Left cardiac atrium (tissue), 4 donors: ENCODE measurements at places on chromosomes 5 and 9. TPM values are rescaled to one million over a fixed set of nuclear protein-coding genes. Genes with fewer than 3 reads are reported as not detected.

DNA sequence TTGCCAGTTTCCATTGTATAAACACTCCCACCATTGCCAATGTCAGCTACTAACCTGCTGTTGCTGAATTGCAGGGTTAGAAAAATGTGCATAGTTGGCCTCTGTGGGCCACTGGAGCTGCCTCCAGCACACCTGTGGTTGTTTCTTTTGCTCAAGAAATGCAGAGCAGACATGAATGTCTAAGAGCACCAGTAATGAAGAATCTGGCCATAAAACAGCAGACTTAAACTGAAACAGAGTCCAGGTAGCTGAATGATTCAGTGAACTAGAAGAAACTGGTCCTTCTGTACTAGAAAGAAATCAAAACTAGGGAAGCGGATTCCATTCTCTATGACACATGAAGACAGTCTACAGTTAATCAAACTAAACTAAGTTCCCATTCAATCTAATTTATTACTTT, 48.2 kb downstream of the NUDT12 start:
- no peak for DNase-seq

GRCh38 chr5:124683917-124684555, 62.4 kb downstream of the ZNF608 start:
- no peak for DNase-seq

GRCh38 chr5:1490376-1490775, 33.4 kb downstream of the LPCAT1 start:
- DNase-seq: no peak

DNA sequence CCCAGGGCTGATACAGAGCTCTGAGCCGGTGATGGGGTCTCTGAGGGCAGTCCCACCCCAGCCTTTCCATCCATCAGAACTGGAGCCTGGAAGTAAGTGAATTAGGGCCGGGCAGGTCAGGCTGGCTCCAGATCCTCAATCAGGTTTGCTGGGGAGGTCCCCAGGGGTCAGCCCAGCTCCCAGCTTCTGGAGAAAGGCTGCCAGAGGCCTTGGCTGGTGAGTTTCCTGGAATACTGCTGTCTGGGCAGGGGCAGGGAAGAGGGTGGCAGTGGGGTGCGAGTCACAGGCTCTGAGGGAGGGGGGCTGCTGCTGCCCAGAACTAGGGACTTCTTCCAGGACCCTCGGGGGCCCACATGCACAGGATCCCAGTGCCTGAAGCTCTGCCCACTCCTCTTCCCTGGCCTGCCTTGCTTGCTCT, 200.6 kb upstream of the MVB12B start:
- DNase-seq: no peak

- DNase-seq: no peak
Observed at GRCh38 chr5:173542159-173542558, 74.3 kb downstream of the BOD1 start.

- no peak for DNase-seq
Observed at GRCh38 chr9:137552022-137552768, 516 bp downstream of the MRPL41 start.

Gene PLEKHG4B
- total RNA-seq: 0.03 TPM
